Hematopoietic multipotent progenitor cell treated with erythropoietin and hydrocortisone succinate and interleukin-3 and kit ligand, for 17 days (in vitro differentiated cells): ENCODE measurements at places on chromosomes 11 and 22.

DNA sequence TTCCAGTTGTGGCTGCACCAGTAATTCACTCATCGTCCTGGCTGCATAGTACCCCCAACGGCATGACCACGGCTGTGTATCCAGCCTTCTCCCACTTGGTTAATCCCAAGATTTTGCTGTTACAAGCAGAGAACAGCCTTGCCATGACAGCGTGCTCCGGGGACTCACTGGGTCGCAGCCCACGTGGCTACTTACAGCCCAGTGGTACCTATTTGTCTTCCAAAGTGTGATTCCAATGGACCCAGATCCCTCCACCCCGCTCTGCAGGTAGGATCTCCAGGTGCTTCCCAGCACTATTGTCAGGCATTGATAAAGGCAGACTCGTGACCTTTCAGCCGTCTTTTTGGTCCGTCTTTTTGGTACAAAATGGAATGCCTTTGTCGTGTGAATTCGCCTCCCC lies 119.0 kb upstream of the FGF3 start:
- DNase-seq: no peak

DNA sequence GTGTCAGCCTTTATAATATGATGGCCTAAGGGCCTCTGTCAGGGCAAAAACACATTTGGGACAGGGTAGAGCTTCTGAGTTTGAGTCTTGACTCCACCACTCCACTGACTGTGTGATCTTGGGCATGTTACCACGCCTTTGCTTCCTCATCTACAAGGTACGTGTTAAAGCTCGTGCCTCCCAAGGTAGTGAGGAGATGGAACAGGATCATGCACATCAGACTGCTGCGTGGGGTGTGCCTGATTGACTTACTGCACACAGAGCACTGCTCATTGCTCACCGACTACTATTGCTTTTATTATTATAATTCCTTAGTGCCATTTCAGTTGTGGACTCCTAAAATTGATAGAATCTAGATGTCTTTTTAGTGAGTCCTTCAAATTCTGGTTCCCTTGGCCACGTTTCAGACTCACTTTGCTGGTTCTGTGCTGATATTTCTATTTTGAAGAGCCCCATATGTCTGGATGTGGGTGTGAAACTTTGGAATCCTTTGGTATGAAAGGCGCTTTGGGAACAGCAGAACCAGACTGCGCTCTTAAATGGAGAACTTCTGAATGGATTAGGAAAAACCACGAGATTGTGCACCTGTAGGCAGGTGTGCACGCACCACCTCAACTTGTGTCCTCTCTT lies 44.1 kb upstream of the RAB1B start:
- no peak for DNase-seq

GRCh38 chr22:24591286-24591830 lies 1.5 kb downstream of the LRRC75B start:
- no peak for DNase-seq

DNA sequence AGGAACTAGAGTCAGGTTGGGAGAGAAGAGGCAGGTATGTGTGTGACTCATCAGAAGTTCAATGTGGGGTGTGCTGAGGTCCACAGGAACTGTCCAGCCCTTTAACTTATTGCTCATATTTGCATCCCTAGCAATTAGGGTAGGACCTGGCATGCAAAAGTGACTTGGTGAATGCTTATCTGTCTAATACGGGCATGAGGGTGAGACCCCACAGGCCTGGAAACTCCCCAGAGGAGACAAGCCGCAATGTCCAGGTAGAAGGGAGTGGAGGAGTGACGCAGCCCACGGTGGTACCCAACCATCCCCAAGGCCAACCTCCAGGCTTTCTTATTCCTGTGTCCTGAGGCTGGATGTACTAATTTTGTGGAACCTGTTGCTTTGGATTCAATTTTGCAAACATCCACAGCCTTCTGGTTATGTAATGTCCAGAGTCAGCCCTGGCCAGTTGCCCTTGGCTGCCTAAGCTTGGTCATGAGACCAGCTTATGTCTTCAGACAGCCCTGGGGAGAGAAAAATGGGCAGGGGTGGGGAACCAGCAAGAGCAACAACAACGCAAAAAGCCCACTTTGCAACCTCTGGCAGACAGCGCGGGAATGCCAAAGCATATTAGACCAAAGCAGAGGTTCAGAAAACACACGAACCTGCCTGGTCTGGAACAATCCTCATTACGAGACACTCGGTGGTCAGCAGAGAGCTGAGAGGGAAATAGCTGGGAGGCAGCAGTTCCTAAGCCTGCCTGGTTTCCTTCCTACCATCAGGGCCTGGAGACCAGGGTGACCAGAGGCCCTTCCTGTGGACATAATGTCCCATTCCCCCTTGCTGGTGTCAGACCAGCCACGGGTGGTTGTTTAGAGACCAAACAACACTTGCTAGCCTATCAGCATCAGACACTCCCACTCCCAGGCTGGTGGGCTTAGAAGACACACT lies 49.3 kb downstream of the TIMP3 start:
- no peak for DNase-seq

DNA sequence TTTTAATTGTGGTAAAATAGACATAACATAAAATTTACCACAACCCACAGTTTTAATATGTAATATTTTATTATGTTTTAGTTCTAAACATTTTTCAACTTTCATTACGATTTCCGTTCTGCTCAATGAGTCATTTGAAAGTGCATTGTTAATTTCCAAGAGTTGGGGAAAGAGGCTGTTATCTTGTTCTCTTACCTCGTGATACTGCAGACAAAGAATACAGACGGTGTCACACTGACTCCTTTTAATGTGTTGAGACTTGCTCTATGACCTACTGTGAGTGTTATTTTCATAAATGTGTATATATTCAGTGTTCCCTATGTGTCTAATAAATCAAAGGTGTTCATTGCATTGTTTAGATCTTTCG lies 10.8 kb upstream of the RAC2 start:
- DNase-seq: no peak

- no peak for DNase-seq
Measured at GRCh38 chr11:134691295-134691873, 279.3 kb upstream of the B3GAT1 start.

DNA sequence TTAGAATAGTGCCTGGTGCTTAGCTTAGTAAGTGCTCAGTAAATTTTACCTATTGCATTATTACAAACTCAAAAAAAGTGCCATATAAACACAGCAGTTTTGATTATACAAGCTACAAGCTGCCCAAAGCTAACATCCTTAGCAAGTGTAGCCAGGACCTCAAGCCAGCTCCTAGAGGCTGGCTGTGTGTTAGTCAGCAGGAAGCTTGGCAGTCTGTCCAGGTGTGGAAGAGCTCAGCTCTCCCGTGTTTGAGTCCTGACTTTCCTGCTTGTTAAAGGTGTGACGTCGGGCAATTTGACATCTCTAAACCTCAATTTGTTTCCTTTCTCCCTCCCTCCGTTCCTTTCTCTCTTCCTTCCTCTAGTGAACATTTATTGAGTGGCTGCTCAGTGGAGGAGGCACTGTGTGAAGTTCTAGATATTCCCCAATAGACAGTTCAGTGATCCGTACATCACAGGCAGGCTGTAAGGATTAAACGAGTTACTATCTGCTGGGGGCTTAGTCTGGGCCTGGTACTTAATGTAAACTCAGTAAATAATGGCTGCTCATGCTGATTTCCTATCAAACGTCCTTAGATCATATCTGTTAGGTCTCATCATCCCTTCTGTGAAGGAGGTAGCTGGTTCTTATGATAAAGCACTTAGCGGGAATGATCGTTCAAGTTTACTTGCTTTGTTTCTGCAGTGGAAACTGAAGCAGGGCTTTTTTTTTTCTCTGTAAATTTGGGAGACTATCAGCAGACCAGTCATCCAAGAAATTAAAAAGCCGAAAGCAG lies 68.7 kb downstream of the PRR5L start:
- DNase-seq: no peak

GRCh38 chr22:36997746-36998145 lies 21.5 kb downstream of the TST start:
- DNase-seq: no peak

GRCh38 chr11:36186340-36187175 lies 102.7 kb downstream of the COMMD9 start:
- DNase-seq: no peak

- DNase-seq: no peak
Measured at GRCh38 chr11:70641369-70641768, 243.0 kb downstream of the CTTN start.

DNA sequence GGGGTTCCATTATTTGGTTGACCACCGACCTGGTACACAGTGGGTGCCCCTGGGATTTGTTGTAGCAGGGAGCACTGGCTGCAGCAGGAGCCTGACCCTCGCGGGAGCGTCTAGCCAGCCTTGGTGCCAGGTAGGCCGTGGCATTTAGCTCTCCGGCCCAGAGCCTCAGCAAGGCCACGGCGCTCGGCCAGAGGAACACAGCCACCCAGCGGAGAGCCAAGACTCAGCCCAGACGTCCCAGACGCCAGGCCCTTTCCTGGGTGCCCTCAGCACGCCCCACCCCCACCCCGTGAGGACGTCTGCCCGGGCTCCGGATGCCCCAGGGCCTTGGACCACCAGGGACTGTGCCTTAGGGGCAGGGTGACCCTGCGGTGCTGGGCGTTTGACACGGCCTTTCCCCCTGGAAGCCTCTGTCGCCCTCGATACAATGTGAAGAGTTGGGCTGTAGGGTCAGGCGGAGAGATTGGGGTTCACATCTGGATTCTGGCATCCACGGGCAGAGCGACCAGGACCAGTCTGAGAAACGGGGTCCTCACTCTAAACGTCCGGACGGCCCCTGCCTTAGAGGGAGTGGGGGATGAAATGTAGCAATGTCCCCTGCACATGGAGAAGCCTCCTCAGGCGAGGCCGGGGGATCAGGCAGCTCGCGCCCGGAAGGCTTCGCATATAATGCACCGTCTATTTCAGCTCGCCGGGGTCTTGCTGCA lies 99.2 kb upstream of the FGF3 start:
- DNase-seq: no peak

GRCh38 chr22:31084811-31085492 lies 3.8 kb downstream of the SMTN start:
- DNase-seq: peak; percentile 67

- DNase-seq: no peak
Measured at GRCh38 chr22:20752104-20752741, 21.7 kb upstream of the SERPIND1 start.

GRCh38 chr22:50169774-50170341 lies 673 bp upstream of the PANX2 start:
- DNase-seq: no peak

DNA sequence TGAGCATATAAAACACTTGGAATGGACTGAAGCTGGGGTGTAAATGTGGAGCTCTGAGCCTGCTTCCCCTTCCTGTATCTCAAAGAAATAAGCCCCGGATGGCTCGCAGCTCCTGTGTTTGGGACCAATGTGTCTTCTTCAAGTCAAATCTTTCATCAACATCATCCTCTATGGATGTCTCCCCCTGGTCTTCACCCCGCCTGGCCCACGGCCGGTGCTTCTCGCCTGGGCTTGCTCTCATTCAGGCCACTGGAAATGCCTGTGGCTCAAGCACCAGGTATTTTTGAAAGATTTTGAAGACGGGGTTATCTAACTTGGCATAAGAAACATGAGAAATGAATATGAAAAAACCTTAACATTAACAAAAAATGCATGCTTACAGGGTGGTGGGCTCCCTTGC lies 769.8 kb downstream of the BRD1 start:
- no peak for DNase-seq

- DNase-seq: no peak
Measured at GRCh38 chr11:59437770-59438169, 1.5 kb downstream of the OR5A1 start.

- DNase-seq: no peak
Measured at GRCh38 chr22:36280379-36280778, 27.4 kb downstream of the APOL1 start.
